ENCODE measurements at places on chromosomes 2 and 18.

DNA sequence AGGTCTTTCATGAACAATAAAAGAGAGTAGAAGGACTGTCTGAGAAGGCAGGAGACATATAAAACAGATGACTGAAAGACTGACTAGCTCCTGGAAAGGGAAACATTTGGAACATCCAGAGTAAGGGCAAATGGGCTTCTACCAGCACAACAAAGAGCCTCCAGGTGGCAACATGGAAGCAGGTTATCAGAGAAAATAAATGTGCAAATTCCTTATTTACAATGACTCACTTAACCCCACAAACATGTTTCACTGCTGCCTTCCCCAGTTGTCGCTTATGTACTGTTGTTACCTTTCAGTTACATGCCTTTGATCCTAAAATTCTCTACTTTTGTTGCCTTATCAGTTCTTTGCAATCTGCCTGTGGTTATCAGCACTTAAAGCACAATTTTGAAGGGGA is 117.0 kb downstream of the HIBCH start:
- DNase-seq = no peak

DNA sequence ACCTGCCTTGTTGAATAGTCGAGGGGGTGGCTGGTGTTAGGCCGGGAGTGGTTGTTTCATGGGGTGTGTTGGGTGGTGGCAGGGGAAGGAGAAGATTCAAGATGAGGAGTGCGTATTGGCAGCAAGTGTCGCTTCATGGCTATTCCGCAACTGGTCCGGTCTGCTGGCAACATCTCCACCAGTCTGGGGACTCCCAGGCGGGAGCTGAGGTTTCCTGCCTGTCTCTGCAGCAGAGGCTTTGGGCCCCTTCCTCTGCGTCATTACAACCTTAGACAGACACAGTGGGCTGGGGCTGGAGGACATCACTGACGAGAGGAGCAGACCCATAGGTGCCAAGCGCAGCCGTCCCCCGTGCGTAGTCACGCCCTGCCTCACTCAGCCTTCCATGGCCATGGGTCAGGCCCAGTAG is 64.0 kb upstream of the MCFD2 start:
- peak; percentile 43 for DNase-seq

DNA sequence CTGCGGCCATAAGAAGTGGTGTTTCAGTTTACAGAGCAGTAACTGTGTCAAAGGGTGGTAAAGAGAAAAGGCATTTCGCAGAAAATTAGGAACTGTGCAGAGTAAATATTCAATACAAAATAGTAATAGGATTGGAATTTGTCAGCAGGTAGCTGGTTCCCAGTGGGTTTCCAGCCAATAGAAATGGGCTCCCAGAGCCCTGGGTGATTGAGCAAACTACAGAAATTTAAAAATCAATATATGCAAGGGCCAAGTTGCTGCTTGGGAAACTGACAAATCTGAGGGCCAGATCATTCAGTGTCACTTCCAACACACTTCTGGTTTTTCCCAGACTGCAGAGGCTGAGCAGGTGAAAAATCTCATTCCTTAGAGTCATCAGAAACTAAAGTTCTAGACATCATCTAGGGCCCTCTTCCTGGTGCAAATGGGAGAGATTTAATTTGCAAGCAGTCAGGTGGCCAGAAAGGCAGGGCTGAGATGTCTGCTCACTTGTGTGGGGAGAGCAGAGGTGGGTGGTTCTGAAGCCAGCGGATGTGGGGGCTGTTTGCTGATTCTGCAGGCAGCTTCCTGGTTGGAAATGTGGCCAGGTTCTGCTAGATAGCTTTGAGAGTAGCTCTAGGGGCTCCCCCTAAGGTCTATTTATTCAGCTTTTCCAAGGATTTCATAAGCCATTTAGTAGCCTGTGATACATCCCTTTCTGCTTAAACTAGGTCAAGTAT is 182.4 kb downstream of the NCK2 start:
- peak; percentile 42 for DNase-seq

DNA sequence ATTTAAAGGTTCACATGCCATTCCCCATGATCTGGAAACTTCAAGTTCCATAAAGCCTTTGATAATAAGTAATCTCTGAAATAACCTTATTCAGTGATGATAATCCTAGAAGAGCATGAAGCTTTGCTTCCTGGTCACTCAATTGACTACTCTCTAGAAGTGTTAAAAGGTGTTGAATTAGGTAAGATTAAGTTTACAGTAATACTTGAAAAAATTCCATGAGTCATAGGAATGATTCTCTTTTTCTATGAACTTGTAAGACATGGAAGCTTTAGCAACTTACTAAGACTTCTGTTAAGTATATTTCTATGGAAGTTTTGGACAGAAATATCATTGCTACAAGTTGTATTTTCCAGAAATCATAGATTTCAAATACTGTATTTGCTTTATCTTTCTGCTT is 100.6 kb downstream of the MYO1B start:
- DNase-seq = no peak

DNA sequence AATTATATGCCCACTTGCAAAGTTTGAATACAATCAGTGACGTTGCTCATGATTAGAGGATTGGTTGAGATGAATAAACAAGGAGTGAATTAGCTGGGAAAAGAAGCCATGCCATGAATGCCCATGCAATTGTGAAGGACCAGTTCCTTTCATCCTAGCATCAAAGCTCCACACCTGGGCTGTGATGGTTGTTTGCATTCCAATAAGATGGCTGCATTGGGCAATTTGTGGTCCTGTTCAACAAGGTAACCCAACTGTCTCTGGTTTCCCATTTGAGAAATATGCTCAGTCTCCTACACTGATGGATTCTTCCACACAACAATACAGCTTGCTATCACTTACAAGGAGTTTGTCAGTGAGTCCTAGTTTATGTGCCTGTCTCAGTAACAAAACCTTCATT is 550.2 kb downstream of the STK39 start:
- no peak for DNase-seq

DNA sequence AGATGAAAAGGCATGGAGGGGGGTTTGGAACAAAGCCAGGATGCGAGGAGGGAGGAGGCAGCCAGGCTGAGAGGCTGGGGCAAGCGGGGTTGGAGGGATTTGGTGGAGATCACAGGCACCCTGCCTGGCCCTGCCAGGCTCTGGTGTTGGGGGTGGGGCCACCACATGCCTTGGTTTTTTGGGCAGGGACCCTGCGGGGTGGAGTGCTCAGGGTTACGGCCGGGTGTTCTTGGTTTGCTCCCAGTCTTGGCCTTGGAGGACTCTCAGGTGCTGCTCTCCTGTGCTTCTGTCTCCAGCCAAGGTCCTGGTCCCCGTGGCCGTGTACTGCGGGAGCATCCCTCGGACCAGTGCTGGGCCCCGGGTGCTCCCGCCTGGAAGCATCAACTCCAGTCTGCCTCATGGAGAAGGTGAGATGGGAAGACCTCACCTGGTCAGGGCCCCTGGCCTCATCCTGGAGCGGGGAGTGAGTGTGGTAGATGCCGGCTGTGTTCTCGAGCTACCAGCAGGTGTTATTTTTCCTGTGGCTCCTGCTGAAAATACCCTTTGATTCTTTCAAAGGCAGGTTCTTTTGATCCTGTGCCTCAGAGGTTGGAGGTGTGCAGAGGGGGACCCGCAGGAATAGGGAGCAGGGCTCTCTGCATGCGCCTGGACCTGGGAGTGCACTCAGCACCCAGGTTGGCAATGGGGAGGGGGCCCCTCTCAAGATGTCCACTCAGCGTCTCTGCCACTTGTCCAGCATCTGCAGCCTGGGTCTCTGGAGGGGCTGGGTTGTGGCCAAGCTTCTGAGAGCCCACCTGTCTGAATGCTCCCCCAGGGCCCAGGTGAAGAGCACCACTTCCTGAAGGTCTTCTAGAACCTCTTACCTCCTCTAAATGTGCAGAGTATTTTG is 17.0 kb downstream of the TOGARAM2 start:
- DNase-seq = no peak

- DNase-seq = no peak
Measured at GRCh38 chr18:38257661-38258060, 692.1 kb upstream of the CELF4 start.

GRCh38 chr2:156399224-156399949 is 36.8 kb upstream of the GPD2 start:
- DNase-seq = no peak

DNA sequence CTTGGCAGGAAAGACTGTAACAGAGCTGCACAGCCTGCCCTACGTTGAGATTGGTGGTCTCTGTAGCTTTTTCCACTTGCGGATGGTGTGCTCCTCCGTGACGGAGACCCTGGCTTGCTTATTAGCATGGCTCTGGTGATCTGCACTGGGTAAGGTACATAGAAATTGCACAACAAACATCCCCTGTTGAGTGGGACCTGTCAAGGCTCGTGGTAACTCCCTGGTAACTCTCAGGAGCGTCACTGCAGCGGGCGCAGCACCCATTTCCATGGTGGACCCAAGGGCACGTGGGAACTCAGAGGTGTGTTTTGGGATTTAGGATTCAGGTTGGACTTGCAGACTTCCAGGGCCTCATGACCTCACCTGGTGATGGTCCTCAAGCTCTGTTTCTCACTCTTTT is 1.1 kb downstream of the TRAF3IP1 start:
- no peak for DNase-seq

GRCh38 chr2:216583606-216584005 is 49.6 kb upstream of the IGFBP2 start:
- no peak for DNase-seq

- DNase-seq = no peak
Measured at GRCh38 chr2:80579756-80580155, 275.2 kb upstream of the LRRTM1 start.

- no peak for DNase-seq
Measured at GRCh38 chr2:177211576-177212105, 953 bp upstream of the HNRNPA3 start.

GRCh38 chr18:245282-245847 is 22.5 kb downstream of the THOC1 start:
- no peak for DNase-seq

GRCh38 chr2:170005702-170006101 is 172.2 kb upstream of the MYO3B start:
- DNase-seq = no peak

- no peak for DNase-seq
Measured at GRCh38 chr2:163729636-163730273, 6.1 kb downstream of the FIGN start.

GRCh38 chr18:70182548-70182947 is 22.9 kb downstream of the RTTN start:
- DNase-seq = no peak

DNA sequence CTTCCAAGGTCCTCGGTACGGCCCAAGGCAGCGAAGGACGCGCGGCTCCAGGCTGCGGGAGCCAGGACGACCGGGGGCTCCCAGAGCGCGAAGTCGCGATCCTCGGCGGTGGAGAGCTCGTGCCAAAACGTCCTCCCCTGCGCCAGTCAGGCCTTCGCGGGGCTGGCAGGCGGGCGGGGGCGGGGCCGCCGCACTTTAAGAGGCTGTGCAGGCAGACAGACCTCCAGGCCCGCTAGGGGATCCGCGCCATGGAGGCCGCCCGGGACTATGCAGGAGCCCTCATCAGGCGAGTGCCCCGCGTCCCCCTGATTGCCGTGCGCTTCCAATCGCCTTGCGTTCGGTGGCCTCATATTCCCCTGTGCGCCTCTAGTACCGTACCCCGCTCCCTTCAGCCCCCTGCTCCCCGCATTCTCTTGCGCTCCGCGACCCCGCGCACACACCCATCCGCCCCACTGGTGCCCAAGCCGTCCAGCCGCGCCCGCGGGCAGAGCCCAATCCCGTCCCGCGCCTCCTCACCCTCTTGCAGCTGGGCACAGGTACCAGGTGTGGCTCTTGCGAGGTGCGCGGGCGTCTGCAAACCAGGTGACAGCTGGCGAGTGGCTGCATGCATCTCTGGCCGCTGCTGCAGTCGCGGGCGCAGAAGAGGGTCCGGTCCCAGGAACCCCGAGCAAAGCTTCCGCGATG is at the start of gene CIDEA:
CIDEA (plus strand) TSS at position 226 of the 684 bp plus-strand sequence; CDS start at position 249, 23 bp downstream.
- DNase-seq = no peak

GRCh38 chr2:99158599-99158998 is 3.8 kb downstream of the LIPT1 start:
- DNase-seq = no peak

DNA sequence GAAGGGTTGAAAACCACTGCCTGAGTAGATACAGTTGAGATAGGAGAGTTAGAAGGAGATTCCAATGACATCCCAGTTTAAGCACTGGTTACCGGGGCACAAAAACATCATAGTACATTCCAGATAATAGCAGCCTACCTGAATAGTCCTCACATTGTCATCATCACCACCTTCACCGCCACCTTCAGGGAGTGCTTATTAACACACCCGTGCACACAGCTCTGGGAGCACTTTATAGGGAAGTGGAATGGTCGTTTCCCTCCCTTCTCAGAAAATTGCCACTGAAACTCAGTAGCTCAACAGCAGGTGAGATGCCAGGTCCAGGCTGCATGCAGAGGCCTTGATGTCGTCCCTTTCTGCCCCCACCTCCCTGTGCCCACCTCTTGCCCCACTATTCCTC is 8.2 kb downstream of the SERPINB7 start:
- no peak for DNase-seq

- no peak for DNase-seq
Measured at GRCh38 chr2:104493698-104494097, 360.2 kb upstream of the POU3F3 start.

DNA sequence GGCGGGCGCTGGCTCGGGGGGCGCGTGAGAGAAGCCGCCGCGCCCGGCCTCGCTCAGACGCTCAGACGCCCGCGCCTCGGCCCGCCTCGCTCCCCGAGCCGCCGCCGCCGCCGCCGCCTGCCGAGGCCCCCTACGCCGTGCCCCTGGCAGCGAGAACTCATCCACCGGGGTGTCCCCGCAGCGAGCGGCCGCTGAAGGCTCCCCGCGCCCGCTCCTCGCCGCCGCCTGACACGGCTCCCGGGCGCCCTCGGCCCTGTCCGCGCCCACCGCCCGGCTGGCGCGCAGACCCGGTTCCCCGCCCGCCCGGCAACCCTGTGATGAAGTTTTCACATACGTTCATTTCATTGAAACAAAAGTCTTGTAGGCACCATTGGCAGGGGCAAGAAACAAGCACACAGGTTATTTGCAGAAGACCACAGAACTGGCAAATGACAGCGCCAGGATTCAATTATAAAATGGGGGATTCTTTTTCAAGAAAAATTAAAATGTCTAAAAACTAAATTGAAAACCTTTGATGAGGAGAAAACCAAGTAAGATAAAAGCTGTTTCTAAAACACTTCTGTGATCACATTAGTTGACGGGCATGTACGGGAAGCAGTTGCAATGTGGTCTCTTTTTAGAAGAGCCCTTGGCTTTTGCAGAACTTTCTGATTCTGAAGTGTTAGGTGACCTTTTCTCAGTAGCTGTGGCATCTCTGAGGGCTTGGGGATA is 50.5 kb upstream of the TUBA3D start:
- DNase-seq = no peak

- no peak for DNase-seq
Measured at GRCh38 chr2:107964185-107964584, 22.1 kb upstream of the SLC5A7 start.

- no peak for DNase-seq
Measured at GRCh38 chr2:210442457-210442856, 34.1 kb downstream of the LANCL1 start.

- DNase-seq = no peak
Measured at GRCh38 chr2:26651799-26652198, 10.6 kb upstream of the CIB4 start.

DNA sequence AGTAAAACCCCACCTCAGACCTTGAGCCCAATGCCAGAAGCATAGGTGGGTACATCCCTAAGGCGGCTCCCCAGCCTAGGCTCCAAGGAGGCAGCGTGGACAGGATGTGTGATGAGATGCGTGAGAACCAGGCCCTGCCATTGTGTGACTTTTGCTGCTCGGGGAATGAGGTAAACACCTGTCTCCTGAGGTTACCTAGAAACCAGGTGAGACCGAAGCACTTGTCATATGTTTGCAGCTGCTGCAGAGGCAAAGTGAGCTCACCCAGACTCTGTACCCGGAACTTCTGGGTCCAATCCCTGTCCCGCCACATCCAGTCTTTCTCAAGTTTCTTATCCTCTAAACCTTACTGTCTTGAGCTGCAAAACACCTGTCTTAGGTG is 3.4 kb downstream of the FBLN7 start:
- no peak for DNase-seq

- no peak for DNase-seq
Measured at GRCh38 chr2:46036929-46037328, 260.3 kb upstream of the EPAS1 start.
